CD4-positive, alpha-beta T cell treated with Interferon gamma for 1 hour (primary cell): ENCODE measurements at places on chromosomes 2 and 18.

DNA sequence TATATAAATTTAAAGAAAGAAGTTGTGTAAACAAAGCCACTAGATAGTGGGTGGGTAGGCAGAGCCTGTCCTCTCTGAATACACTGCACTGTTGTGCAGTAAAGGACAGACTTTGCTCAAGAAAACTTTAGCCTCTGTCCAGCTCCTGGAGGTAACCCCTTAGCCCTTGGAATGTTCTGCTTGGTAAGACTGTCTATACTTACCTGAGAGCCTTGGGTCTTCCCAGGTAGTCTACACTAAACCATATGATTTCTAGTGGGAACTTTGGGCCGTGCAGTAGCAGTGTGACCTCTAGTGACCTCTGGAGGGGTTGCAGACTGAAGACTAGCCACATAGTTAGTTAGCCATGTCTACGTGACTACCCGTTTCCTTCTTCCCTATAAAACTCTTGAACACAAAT is 678.3 kb upstream of the NRXN1 start:
- DNase-seq: no peak

- no peak for DNase-seq
Measured at GRCh38 chr2:10892796-10893350, 18.9 kb upstream of the KCNF1 start.

DNA sequence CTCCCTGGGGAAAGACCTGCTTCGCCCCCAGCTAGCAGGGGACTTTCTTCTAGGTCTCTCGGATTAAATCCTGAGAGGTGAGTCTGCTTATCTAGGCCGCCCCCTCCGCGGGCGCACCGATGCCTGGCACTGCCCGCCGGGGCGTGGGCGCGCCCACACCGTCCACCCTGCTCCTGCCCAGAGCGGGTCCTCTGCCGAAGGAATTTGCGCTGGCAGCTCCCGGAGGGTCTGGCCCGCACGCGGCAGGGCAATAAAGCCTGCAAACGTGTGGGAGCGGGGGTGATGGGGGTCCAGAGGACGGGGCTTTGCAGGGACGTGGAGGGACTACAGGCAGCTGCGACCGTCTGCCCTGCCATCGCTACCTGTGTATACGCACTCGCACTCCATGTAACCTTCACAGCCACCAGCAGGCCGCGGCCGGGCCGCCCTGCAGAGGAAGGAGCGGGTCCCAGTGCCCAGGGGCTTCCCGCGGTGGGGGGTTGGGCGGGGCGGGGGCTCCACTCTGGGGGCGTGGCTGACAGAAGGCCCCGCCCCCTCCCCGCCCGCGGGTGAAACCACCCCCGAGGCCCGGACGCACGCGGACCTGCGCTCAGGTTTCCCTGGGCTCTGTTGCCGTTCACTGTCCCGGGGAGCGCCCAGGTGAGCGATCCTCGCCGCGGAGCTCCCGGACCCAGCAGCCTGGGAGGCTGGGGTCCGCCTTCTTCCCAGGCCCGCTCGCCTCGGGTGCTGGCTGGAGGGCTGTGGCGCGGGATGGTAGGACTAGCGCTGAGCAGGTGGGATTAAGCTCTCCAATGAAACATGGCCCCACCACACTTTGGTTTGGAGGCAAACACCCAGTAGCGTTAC is 174.5 kb upstream of the HS6ST1 start:
- no peak for DNase-seq

DNA sequence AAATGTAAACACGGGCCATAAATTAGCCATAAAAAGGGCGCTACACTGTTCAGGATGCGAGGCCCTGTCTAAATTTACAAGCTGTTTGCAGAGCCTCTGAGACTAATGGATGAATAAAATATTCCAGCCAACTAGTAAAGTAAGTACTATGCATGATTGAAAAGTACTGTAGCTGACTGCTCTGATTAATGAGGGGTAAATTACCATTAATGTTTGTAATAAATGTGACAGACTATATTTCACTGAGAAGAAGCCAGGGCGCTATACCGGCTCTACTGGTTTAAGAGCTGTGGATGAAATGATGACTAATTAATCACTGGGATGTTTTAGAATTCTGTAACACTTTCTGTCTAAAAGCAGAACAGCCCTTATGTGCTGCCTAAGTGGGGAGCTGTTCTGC is 54.3 kb upstream of the RGPD4 start:
- DNase-seq: no peak

DNA sequence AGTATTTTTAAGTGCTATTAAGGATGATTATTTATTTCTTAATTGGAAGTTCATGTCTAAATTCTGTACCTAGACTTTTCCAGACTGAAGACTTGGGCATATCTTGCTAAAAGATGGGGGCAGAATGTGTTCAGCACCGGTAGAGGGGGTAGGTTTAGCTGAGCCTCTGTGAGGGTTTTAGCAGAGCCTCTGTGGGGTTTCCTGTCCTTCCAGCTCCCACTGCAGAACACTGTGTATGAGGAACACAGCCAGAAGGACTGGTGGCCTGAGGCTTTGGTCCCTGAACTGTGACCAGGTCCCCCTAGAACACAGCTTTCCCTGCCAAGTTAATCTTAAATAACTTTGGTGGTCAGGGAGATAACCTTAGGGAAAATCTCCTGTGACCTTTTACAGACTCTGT is 123.4 kb upstream of the EPC2 start:
- no peak for DNase-seq

DNA sequence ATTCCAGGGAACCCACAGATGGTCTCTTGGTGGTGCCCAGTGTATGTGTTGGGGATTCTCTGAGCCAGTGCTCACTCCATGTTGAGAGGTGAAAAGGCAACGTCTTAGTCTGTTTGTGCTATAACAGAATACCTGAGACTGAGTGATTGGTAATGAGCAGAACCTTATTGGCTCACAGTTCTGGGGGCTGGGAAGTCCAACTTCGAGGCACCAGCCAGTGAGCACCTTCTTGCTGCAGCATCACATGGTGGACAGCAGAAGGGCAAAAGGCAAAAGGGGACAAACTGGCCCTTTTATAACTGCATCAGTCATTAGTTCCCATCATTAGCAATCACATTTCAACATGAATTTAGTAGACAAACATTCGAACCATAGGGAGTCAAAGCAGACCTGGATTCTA is 81.0 kb upstream of the SP3 start:
- DNase-seq: no peak

DNA sequence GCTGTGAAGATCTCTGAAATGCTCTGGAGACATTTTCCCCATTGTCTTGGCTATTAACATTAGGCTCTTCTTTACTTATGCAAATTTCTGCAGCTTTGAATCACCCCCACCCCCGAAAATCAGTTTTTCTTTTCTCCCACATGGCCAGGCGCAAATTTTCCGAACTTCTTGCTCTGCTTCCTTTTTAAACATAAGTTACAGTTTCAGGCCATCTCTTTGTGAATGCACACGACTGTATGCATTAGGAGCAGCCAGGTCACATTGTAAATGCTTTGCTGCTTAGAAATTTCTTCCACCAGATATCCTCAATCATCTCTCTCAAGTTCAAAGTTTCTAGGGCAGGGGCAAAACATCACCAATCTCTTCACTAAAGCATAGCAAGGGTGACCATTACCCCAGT is 106.8 kb downstream of the PARD3B start:
- no peak for DNase-seq

DNA sequence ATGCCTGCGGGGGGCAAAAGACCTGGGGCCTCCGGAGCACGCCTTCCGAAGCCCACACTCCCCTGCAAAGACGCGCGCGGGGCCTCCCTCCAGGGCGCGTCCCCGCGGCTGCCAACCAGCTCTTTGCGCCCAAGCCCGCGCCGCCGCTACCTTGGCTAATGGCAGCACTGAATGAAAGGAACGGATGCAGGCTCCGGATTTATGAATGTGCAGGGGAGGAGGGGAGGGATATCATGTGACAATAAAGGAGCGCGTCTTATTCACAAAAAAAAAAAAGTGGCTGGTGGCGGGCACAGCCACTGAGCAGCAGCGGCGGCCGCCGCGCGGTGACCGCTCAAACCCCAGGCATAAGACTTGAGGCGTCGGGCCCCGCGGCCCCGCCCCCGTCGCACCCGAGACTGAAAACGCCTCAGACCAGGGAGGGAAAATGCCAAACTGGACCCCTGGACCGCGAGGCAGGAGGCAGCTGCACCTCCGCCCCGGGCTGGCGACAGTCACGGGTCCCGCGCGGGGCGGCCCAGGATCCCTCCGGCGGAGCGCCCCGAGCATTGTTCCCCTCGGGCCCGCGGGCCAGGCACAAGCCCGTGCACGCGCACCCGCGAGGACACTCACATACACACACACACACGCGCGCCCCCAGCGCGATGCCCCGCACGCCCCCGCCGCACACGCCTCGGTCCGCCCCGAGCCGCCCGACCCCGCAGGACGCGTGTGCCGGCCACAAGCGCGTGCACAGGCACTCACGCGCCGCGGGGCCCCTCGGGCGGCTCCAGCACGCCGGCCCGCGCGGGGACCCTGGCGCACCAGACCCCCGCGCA is 1.6 kb downstream of the SPRED2 start:
- DNase-seq: peak; percentile 60

GRCh38 chr2:226118471-226119429 is 680.9 kb downstream of the IRS1 start:
- no peak for DNase-seq
